Anterior cingulate cortex (tissue), 58 donors: ENCODE measurements at places on chromosomes 2 and 18.

GRCh38 chr18:46253498-46253897 lies 149.3 kb downstream of the HAUS1 start:
- DNase-seq: no peak

GRCh38 chr18:26322890-26323653 lies 96.8 kb downstream of the TAF4B start:
- DNase-seq: no peak

- no peak for DNase-seq
Observed at GRCh38 chr2:96301865-96302264, 3.5 kb downstream of the SNRNP200 start.

DNA sequence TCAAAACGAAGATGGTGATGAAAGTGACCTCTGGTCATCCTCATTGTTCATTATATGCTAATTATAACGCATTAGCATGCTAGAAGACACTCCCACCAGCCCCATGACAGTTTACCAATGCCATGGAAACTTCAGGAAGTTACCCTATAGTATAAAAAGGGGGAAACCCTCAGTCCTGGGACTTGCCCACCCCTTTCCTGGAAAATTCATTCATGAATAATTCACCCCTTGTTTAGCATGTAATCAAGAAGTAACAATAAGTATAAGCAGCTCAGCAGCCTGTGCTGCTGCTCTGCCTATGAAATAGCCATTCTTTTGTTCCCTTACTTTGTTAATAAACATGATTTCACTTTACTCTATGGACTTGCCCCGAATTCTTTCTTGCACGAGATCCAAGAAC lies 70.5 kb upstream of the CHAC2 start:
- no peak for DNase-seq

- no peak for DNase-seq
Observed at GRCh38 chr2:234164493-234165413, 114.3 kb downstream of the SPP2 start.

DNA sequence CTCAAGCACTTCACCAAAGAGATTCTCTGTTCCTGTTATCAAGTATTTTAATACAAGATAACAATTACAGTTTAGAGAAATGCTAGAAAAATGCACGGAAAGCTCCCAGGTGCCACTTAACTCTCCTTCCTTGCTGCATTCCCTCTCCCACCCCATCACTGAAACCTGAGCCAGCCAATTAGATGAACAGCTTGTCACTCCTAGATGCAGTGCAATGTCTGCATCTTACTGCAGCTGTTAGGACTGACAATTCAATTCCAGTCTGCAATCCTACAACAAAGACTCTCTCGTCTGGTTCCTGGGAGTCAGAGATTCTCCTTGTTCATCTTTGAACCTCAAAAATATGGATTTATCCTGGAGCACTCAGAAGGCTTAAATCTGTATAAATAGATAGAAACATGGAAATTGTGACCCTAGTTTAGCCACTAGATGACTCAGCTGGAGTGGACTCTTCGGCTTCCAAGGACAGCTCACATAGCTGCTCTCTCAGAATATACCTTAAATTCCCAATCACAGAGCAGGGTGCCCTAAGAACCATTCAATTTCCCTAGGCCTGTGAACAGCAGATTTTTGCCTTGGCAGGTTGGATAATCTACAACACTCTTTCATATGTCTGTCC lies 311.1 kb downstream of the NRXN1 start:
- DNase-seq: no peak

DNA sequence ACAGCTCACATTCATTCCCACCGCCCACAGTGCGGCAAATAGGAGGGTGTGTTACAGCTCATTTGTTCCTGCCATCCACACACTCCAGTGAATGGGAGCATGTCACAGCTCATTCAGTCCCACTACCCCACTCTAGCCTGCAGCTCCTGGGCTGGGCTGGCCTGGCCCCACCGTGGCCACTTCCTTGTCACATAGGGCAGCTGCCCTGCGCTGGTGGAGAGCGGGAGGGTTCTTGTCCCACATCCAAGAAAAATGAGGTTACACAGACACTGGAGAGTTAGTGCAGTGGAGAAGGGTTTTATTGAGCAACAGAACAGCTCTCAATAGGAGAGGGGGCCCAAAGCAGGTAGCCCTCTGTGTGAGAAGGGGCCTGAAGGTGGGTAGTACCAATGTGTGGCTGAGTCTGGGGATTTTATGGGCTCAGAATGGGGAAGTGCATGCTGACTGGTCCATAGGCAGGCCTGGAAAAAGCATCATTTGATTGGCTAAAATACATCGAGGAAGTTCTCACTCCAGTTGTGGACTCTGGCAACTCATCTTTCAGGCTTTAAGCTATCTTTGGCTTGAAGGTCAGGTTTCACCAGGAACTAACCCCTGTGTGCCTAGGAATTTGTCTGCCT lies 249.7 kb downstream of the ETAA1 start:
- no peak for DNase-seq

DNA sequence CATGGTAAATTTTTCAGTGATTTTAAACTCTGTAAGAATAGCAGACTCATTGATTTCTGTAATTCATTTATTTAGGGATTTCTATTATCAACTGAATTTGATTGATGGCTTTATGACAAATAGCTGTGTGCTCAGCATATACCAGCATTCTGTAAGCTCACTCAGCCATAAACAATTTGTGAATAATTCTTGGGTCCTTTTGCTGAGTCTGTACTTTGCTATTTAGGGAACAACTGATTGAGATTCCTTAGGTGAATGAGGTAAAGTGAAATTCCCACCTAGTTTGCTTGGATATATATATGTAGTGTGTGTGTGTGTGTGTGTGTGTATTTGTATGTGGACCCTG lies 76.7 kb upstream of the CAVIN2 start:
- no peak for DNase-seq

DNA sequence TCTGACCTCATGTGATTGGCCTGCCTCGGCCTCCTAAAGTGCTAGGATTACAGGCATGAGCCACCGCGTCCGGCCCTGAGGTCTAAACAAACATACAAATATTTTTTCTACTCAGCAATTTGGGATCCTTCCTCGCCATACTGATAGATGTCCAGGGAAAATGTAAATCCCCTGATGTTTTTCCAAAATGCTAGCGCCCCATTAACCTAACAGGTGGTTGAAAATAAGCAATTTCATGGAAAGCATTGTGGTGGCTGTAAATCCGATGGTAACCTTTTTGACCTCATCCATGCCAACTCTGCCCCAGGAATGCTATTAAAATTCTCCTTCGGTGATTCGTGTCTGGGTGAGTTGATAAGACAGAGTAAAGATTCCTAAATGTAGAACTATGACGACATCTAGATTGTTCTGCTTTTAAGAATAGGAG lies 19.3 kb downstream of the GEMIN6 start:
- DNase-seq: no peak

DNA sequence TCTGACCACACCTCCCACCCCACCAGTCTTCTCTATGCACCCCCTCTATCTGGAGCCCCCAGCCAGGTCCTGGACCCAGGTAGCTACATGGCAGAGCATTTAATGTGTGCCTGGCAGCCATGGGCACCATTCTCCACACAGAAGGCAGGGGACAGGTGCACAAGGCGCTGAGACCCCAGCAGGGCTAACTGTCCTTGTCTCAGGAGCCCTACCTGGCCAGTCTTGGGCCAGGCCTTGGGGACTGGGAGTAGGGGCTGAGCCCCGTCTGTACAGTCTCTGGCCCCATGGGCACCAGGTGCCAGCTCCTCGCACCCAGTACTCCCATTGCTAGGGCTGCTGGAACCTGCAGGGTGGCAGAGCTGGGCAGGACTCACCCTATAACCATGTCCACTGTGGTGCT lies 2.9 kb downstream of the GNLY start:
- DNase-seq: no peak

GRCh38 chr2:156592809-156593593 lies 156.8 kb downstream of the GPD2 start:
- DNase-seq: no peak

- no peak for DNase-seq
Observed at GRCh38 chr2:53438692-53439091, 328.9 kb upstream of the CHAC2 start.

DNA sequence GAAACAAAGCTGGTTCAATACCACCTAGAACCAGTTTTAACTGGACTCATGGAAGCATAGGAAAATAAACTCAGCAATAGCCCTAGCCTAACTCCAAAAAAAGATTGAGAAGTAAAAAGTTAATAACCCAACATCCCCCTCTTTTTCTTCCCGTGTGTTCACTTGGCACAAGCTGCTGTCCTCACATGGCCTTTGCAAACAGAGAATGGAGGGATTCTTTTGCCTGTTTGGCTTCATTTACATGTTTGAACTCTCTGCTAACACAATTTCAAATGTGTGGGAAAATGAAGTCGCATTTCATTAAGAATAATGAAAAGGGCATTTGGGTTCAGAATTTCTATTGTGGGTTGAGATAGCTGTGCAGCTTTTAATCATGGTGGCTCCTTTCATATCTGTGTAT lies 589.2 kb upstream of the LRRTM1 start:
- no peak for DNase-seq

DNA sequence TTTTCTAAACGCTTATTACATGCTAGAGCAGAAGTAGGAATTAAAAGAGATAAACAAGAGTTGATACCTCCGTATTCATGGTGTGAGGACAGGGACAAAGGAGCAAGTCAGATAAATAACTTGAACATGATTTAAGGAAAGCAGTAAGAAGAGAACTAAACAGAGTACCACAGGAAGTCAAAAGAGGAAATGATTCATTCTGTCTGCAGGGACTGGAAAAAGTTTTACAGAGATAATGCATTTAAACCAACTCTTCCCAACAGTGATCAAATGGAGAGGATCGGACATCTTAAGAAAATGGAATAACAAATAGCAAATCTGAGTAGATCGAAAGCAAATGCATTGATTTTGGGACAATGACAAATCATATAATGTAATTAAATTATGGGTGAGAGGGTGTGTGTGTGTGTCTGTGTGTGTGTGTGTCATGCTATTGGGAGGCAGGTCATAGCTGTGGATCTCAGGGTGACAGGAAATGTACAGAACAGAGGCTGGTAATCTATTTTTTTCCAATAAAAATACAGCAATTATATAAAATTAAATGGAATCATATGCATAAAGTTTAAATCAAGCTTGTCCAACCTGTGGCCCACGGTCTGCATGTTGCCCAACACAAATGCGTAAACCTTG lies 113.4 kb downstream of the MC4R start:
- no peak for DNase-seq

GRCh38 chr2:102058293-102058833 lies 66.6 kb downstream of the IL1R2 start:
- DNase-seq: no peak
